Fibroblast of lung (primary cell): ENCODE measurements at places on chromosomes 6 and 20. TPM values are rescaled to one million over a fixed set of nuclear protein-coding genes. Genes with fewer than 3 reads are reported as not detected.

RCAN2 gene
- total RNA-seq, result 5.6 and 11.7 TPM in 2 replicates

NMBR gene
- total RNA-seq, result under 0.01 TPM in 1 of 2 replicates, not detected in the other

FAM50B gene
- 11.6 and 15.7 TPM in 2 replicates for total RNA-seq

BPIFA1 gene
- not detected in 2 replicates for total RNA-seq

- H3K4me3 ChIP-seq, result no peak overlapping the region
- H3K4me1 ChIP-seq, result no peaks in the 10 kb centered on the region
- no peaks in the 10 kb centered on the region for H3K36me3 ChIP-seq
- no peaks in the 10 kb centered on the region for H3K27me3 ChIP-seq
- no peak overlapping the region for H3K27ac ChIP-seq
- no peak for DNase-seq
These were observed 124.7 kb upstream of the SPACA1 start for GRCh38 chr6:87922947-87923330.

GRCh38 chr6:68326762-68327161 lies 308.3 kb upstream of the ADGRB3 start:
- H3K4me1 ChIP-seq, result no peaks in the 10 kb centered on the region
- no peak for DNase-seq
- no peak overlapping the region for H3K27ac ChIP-seq
- no peaks in the 10 kb centered on the region for H3K27me3 ChIP-seq

GRCh38 chr6:138432063-138432356 lies 28.0 kb downstream of the HEBP2 start:
- H3K27me3 ChIP-seq, result no peaks in the 10 kb centered on the region
- no peak overlapping the region for H3K27ac ChIP-seq
- H3K4me3 ChIP-seq, result no peak overlapping the region
- no peak for DNase-seq
- H3K4me1 ChIP-seq, result peaks cover 3% of the 10 kb centered on the region
- H3K36me3 ChIP-seq, result peaks cover 1% of the 10 kb centered on the region

DNA sequence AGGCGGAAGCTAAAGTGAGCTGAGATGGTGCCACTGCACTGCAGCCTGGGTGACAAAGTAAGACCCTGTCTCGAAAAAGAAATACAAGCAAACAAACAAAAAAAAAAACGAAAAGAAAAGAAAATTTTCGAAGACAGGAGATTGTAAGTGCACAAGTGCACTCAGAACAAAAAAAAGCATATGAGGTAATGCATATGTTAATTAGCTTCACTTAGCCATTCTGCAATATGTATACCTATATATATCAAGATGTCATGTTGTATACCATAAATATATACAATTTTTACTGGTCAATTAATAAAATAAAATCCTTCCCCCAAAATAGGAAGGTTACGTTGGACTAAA lies 127.5 kb downstream of the RIN2 start:
- DNase-seq, result no peak
- H3K27ac ChIP-seq, result peak overlapping the region; percentile 84
- no peaks in the 10 kb centered on the region for H3K36me3 ChIP-seq
- H3K4me1 ChIP-seq, result peaks cover 26% of the 10 kb centered on the region
- no peak overlapping the region for H3K4me3 ChIP-seq

DNA sequence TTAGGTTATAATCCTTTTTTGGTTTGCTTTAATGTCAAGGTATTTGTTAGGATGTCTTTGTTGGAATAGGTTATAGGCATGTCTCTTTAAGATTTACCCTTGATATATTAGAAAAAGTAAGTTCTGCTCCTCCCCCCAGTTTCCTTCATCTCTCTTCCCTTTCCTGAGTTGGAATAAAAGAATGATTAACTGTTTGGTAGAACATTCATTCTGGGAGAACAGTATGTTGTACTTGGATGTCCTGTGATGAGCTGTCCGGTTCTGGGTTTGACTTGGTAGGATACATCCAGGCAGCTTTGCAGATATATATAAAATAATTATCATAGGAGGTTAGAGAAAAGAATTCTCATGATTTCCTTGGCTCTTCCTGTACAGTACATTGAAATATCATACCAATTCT lies 199.6 kb upstream of the RREB1 start:
- no peak overlapping the region for H3K4me3 ChIP-seq
- DNase-seq, result no peak
- H3K27ac ChIP-seq, result no peak overlapping the region
- H3K27me3 ChIP-seq, result no peaks in the 10 kb centered on the region
- no peaks in the 10 kb centered on the region for H3K36me3 ChIP-seq

- no peak overlapping the region for H3K4me3 ChIP-seq
- H3K27me3 ChIP-seq, result peaks cover 3% of the 10 kb centered on the region
- no peaks in the 10 kb centered on the region for H3K36me3 ChIP-seq
These were observed 54.8 kb upstream of the GCM1 start for GRCh38 chr6:53203483-53203882.
